Mucosa of gallbladder (tissue), 1 donor: ENCODE measurements at places on chromosomes 12 and 14. TPM values are rescaled to one million over a fixed set of nuclear protein-coding genes. Genes with fewer than 3 reads are reported as not detected.

DNA sequence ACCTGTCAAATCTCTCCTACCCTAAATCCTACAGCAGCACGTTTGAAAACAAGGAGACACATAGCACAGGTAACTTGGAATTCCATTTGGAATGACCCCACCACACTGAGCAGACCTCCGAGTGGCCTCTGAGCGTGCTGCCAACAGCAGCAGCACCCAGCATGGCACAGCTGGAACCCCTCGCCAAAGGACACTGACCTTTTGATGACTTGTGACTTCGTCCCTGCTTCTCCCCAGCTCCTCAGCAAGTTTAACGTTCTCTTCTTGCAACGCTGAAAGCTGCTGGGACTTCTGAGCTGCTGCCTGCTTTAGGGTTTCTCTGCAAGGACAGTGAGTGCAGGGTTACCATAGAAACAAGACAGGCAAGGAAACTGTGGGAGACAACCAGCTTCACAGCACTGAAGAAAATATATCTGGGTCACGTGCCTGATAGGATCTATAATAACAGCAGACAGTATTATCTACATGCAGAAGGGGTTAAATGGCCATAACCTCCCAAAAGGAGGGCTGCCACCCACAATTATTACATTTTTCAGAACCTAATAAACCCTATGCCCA, 43.3 kb upstream of the VPS33A start:
- no peak for DNase-seq

DNA sequence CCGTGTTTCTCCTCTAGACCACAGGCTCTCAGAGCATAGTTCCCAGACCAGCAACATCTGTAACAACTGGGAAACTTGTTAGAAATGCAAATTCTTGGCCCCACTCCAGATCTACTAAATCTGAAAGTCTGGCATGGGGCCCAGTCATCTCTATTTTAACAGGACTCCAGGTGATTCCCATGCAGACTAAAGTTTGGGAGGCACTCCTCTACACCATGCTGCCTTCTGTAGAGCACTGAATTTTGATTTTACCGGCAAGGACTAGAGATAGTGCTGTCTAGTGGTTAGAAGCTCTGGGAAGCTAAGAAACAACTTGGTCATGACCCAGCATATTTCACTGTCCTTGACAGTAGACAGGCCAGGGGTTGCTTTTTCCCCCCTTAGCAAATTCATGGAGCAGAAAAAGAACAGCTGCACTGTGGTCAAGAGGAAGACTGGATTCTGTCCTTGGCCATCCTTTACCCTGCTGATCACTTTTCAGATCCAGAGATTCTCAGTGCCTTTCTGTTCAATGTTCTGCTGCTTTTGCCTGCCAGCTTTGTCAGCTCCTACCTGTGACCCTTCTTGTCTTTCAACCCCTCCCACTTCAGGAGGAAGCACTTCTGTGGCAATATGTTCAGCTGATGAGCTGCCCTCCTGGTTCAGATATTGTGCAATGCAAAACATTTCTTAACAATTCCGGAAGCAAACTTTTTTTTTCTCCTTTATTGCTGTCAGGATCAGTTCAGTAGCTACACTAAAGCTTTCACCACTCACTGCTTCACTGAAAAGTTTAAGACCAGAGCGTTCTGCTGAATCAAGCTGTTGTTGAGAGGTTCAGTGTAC, 133.8 kb upstream of the NUDT4 start:
- peak; percentile 63 for DNase-seq

NAV3 gene
- 31.7 TPM for total RNA-seq

- no peak for DNase-seq
Measured at GRCh38 chr12:68290126-68290525, 36.7 kb upstream of the IL22 start.

PRR4 gene
- 2.6 TPM for total RNA-seq

NELL2 gene
- total RNA-seq: 12.5 TPM

DNA sequence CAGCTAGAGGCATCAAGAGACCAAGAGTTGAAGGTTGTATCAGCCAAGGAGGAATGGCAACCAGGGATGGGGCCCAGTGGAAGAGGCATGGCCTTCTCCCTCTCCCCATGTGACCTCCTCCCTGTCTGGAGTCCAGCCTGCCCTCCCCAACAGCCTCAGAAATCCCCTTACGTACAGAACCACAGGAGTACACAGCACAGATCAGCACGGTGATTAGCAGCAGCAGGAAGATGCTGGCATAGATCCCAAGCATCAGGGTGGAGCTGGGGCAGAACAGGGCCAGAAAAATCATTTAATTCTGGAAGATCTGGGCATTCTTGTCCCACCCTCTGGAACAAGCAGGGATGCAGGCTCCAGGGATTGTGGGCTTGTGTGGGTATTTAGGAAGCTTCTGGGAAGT, 14.4 kb downstream of the ADCY6 start:
- DNase-seq: no peak

DNA sequence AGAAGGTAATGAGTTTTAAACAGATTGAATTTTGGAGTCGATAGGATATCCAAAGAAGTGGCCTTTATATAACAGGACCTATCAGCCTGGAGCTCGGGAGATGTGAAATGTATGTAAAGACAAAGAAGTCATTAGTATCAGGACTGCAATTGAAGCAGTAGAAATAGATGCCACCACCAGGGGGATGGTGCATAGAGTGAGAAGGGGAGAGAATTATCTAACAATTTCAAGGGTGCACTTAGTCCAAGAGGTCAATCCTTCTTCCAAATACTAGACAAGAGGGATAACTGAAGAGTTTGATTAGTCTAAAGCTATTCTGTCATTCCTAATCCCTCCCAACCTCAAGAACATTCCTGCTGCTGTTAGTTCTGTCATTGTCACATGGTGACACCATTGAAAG, 127.8 kb downstream of the CFAP54 start:
- no peak for DNase-seq

TAS2R8 gene
- not detected for total RNA-seq

GRCh38 chr14:51544471-51544870, 107.2 kb upstream of the FRMD6 start:
- DNase-seq: no peak

- DNase-seq: no peak
Measured at GRCh38 chr14:64953310-64953654, 10.7 kb upstream of the GPX2 start.

SGPP1 gene
- 30.2 TPM for total RNA-seq

GRCh38 chr12:112833267-112833666, 41.7 kb downstream of the RPH3A start:
- DNase-seq: no peak

CLEC4D gene
- total RNA-seq: not detected
